ENCODE measurements at places on chromosomes 3 and 15. TPM values are rescaled to one million over a fixed set of nuclear protein-coding genes. Genes with fewer than 3 reads are reported as not detected.

PDZRN3 gene
- 66.5 TPM for total RNA-seq

FAM3D gene
- total RNA-seq, result 1.8 TPM

CPEB1 gene
- 2.7 TPM for total RNA-seq

TASOR gene
- total RNA-seq, result 89.3 TPM

DNA sequence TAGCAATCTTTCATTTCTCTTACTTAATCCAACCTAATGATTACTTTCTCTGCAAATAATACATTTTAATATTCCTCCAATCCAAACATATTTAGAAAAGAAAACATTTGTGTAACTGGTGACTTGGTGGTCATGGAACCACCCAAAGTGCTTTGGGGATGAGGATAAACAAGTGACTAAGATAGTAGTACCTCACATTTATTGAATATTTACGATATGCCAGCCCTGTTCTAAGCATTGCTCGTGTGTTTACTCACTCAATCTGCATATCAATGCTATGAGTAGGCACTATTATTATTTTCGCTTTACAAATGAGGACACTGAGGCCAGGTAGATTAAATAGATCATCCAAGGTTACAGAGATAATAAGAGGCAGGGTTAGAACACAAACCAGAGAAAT, 189.5 kb downstream of the SHOX2 start:
- no peak for DNase-seq

DNA sequence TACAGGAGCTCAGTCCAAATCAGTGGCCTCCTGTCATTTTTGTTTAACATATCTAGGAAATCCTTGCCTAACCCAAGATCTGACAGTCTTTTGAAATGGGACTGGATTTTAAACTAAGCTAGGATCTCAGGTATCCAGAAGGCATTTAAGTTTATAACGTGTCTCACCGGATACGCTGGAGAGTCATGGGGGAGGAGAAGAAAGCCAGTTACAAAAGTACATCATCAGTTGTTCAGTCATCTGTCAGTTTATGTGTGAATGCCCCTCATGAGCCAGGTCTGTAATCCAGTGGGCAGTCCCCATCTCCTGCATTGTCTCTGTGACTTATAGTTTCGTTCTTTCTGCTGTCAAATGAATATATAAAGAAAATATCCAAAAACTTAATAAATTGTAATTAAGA, 44.4 kb downstream of the RAB7A start:
- no peak for DNase-seq

- DNase-seq, result no peak
Measured at GRCh38 chr15:43370310-43370974, 401 bp downstream of the ZSCAN29 start.

GRCh38 chr3:62255758-62256157, 117.6 kb downstream of the FEZF2 start:
- no peak for DNase-seq

- no peak for DNase-seq
Measured at GRCh38 chr3:105315815-105316214, 50.9 kb upstream of the ALCAM start.

Measured in skin of body (tissue), 3 donors.